ENCODE measurements at places on chromosomes 2 and 18. TPM values are rescaled to one million over a fixed set of nuclear protein-coding genes. Genes with fewer than 3 reads are reported as not detected.

UPP2 gene
- not detected for total RNA-seq

ARHGAP15 gene
- 27.6 TPM for total RNA-seq

ARHGAP25 gene
- total RNA-seq, result 40.8 TPM

GRCh38 chr2:74584088-74584645 lies 29.6 kb downstream of the DOK1 start:
- DNase-seq, result no peak

GRCh38 chr2:30899516-30900054 lies 92.3 kb upstream of the CAPN13 start:
- DNase-seq, result no peak

DNA sequence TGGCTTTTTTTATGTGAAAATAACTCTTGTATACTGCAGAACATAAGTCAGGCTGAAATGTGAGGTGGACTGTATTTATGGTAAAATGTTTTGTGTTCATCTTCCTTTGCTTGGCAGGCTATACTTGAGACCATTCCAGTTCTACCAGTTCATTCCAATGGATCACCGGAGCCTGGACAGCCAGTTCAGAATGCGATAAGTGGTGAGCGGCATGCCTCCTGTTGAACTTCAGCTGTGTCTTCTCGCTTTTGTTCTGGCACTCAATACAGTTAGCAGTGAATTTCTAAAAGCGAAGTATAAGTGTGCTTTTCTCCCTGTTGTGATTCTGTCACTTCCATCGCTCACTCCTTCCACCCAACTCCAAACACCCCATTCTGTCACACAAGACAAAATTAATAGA lies 138.5 kb downstream of the ARHGAP28 start:
- no peak for DNase-seq

- DNase-seq, result no peak
Observed at GRCh38 chr2:233241803-233242202, 9.7 kb upstream of the ATG16L1 start.

DNA sequence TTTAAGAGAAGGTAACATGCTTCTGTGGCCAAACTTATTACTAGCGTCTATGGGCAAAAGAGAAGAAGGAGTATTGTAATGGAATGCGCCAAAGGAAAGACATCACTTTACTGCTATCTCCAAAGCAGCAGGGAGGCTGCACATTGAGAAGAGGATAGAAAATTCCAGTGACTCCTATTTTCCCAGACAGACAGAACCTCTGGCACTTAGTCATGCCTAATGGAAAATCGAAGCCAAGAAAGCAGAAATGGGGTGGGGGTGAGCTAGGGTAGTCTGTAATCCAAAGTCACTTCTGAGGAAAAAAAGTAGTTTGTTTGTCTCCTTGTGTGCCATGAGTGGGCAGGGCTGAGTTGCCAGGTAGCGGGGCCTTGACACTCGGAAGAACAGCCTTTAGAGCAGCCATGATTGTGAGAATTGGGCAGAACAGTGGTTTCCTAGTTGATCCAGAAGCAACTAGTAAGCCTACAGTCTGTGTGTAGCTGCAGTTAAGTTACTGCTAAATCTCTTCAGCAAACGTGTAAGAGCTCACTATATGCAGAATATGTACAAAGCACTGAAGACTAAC lies 79.4 kb upstream of the FOSL2 start:
- DNase-seq, result no peak

GRCh38 chr2:65554765-65555591 lies 122.6 kb upstream of the SPRED2 start:
- no peak for DNase-seq

GRCh38 chr18:37476182-37476581 lies 89.4 kb downstream of the CELF4 start:
- no peak for DNase-seq

DNA sequence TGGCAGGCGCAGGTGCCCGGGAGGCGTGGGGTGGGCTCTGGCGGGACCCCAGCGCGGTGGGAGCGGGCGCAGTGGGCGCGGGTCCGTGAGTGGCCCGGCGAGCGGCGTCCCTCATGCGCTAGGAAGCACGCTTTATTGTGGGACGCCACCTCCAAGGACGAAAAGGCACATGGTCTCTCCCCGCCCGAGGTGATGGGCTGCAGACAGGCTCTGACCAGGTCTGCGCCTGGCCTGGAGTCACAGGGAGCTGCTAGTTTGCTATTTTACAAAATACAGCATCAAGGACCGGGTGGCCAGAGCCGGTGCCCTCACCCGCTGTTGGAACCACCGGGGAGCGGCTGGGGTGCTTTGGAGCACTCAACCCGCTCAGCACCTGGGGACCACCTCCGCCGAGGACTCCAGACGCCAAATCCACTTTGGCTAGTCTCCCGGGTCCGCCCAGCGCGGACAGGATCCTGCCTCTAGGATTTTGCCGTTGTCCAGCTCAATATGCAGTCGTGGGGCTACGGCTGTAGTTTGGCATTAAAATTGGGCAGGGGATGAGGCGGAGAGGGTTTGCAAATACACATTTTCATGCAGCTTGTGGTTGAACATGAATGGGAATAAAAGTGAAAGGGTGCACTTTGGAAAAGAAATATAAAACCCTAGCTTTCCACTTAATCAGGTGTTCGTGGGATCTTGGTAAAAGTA lies 65.4 kb downstream of the LRRFIP1 start:
- no peak for DNase-seq

DNA sequence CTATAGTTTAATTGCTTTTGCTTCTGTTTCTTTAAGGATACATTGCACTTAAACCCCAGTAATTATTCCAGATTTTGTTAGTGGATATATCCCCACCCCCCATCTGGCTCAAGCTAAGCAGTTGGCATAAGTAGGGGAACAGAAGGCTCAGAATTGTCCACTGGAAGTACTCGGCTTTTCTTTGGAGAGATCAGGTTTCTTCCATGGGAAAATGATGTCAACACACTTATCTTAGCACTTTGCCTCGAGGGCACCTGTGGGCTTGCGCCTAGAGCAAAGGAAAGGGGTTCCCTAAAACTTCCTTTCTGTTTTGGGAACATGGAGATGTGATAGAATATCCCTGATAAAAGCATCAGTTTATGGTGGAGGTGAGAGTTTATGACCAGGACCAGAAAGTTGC lies 130.6 kb downstream of the FMNL2 start:
- DNase-seq, result no peak

DNA sequence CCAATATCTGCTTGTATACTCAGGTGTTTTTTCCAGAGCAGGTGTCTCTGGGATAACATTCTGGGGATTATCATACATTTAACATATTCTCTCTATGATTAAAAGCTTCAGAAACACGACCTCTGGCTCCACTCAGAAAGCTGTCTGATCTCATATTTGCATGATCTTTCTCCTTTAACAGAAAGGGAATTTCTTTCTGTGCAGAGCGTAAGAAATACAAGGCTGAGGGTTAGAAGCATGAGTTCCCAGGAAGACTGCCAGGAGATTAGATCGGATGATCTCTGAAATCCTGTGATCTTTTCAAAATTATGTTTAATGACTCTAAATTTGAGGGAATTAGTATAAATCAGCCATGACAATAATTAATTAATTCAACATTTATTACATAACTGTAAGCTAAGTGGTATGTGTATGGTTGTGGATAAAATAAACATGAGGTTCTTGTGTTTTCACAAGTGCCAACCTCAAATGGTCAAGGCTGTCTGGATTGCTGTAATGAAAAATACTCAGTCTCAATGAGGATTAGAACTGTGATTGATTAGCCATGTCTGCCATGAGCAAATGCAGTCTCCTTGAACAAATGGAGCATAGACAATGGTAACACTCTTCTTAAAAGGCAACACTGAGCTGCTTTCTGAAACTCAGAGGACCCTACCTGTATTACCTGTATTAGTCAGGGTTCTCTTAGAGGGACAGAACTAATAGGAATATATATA lies 304.9 kb downstream of the STK39 start:
- no peak for DNase-seq

- no peak for DNase-seq
Observed at GRCh38 chr18:13237641-13238040, 19.1 kb downstream of the LDLRAD4 start.

- DNase-seq, result no peak
Observed at GRCh38 chr18:2518473-2518872, 52.8 kb downstream of the METTL4 start.

GRCh38 chr2:40653829-40654228 lies 201.9 kb upstream of the SLC8A1 start:
- DNase-seq, result no peak

DNA sequence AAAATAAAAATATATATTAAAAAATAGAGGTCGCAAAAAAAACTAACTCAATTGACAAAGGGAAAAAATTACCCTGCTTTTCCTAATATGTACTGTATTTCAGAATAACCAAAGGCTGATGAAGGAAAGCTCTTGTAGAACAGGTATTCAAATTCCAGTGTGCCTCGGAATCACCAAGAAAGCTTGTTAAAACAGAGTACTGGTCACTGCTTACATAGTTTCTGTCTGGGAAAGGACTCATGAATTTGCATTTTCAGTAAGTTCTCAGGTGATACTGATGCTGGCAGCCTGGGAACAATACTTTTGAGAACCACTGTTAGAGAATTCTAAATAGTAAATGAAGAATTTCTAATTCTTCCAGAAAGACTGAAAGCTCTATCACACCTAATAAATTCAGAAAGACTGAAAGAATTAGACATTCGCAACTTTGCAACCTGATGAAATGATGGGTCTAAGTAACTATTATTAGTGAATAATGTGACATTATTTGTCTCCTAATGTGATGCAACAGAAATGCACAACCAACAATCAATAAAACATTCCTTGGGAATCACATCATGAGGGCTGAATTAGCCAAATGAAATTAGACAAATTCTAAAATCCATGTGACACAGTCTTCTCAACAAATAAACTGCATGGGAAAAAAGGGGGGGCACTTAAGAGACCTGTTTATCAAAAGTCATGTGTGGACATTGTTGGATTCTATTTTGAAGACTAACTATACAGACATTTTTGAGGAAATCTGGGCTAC lies 21.9 kb downstream of the RPRD1A start:
- no peak for DNase-seq

DNA sequence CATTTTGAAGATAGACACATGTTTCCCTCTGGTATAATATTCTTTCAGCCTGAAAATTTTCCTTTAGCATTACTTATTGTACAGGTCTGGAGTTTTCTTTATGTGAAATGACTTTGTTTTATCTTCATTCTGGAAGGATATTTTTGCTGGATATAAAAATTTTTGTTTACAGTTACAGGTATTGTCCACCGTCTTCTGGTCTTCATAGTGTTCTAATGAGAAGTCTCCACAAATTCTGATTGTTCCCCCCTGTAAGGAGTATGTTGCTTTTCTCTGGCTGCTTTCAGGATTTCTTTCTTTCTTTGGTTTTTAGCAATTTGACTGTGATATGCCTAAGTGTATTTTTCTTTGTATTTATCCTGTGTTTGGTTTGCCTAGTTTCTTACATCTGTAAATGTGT lies 15.0 kb downstream of the UBXN4 start:
- DNase-seq, result no peak

DNA sequence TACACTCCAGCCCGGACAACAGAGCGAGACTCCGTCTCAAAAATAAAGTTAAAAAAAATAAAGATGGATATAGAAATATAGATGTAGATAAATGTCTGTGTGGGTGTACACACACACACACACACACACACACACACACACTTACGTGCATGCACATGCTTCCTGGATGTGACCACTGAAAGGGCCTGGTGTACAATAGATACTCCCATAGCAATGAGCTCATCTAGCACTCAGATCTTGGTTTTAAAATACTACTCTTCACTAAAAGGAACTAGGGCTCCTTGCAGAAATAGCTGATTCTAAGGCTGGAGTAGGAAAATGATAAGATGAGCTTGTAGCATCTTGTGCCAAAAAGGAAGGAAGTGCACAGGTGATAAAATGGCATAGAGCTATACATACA lies 39.1 kb downstream of the ROCK2 start:
- no peak for DNase-seq

- no peak for DNase-seq
Observed at GRCh38 chr2:1759611-1759930, 15.3 kb upstream of the PXDN start.

DNA sequence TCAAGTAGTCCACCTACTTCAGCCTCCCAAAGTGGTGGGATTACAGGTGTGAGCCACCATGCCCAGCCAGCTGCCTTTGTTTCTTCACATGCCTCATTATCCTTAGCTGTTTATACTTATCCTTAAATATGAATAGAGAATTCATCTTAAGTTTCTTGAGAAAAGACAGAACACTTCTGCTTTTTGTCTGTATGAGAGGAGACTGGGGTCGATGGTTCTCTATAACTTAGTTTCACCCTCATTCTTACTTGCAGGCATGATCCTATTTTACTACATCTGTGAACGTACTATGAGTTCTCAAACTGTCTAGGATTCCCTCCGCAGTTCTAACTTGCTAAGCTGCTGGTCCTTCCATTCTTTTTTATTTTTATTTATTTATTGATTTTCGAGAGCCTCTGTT lies 20.4 kb downstream of the PPM1B start:
- DNase-seq, result no peak

- DNase-seq, result no peak
Observed at GRCh38 chr18:72407048-72407447, 137.1 kb downstream of the CBLN2 start.

GRCh38 chr2:85823951-85824350 lies 64.8 kb downstream of the ST3GAL5 start:
- DNase-seq, result no peak

- DNase-seq, result no peak
Observed at GRCh38 chr18:23257137-23257536, 121.9 kb downstream of the CABLES1 start.

DNA sequence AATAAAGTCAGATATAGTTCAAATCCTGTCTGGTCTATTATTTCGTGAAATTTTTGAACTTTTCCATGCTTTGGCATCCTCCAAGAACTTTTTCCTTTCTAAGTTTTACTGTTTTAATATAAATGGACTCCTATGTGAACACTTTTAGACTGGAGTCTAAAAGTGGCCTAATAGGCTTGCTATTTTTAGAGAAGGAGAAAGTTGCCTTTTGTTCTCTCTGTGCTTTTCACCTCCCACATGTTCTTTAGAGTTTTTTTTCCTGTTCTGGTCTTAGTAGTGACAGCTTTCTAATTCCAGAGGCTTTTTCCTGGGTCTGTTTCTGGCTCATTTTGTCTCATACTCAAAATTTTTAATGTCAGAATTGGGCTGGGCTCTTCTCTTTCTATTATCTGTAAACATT lies 72.2 kb downstream of the ADAM23 start:
- DNase-seq, result no peak

Data from omental fat pad (tissue), 4 donors.